H9 (cell line): ENCODE measurements at places on chromosomes 11 and 22. TPM values are rescaled to one million over a fixed set of nuclear protein-coding genes. Genes with fewer than 3 reads are reported as not detected.

The MIOX gene
- total RNA-seq, result 1.4 and 1.5 TPM in 2 replicates

DNA sequence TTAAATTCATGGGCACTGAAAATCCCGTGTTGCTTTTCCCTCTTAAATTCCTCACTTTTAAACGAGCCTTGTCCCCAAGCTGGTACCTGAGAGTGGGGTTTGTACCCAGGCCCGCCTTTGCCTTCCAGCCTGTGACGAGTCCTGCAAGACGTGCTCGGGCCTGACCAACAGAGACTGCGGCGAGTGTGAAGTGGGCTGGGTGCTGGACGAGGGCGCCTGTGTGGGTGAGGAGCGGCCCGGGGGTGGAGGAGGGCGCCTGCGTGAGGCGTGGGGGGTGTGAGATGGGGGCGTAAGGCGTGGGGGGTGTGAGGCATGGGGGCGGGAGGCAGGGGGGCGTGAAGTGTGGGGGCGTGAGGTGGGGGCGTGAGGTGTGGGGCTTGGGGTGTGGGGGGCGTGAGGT lies 4.0 kb downstream of the CRELD2 start:
- DNase-seq, result no peak

DNA sequence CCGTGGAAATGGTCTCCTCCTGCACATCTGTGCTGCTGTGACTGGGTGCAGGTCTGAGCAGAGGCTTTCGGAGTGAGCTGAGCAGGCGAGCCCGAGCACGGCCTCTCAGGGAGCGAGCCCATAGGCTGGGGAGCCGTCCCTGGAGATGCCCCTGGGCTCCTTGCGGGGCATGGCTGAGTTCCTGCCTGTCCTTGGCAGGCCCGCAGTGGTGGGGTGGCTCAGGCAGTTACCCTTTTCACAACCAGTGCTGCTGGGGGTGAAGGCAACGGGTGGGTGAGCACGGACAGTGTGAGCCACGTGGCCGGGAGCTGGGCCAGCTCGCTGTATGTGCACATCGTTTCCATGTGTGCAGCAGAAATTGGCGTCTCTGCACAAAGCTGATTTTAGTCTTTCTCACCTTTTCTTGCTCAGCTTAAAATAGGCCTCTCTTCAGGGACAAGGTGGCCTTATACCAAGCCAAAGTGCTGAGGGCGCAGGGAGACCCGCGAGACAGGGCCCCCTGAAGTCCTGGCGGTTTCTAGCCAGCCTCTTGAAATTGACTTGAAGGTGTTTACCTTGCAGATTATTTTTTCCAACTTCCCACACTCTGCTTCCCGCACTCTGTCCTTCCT lies at the start of gene TP53AIP1:
TSS of gene TP53AIP1 (minus strand) at position 55 of the 611 bp plus-strand sequence. CDS start 5,053 bp downstream, outside the sequence.
- no peak for DNase-seq

- DNase-seq, result peak; percentile 76
These were observed 6.0 kb downstream of the APOL1 start for GRCh38 chr22:36258701-36259614.

DNA sequence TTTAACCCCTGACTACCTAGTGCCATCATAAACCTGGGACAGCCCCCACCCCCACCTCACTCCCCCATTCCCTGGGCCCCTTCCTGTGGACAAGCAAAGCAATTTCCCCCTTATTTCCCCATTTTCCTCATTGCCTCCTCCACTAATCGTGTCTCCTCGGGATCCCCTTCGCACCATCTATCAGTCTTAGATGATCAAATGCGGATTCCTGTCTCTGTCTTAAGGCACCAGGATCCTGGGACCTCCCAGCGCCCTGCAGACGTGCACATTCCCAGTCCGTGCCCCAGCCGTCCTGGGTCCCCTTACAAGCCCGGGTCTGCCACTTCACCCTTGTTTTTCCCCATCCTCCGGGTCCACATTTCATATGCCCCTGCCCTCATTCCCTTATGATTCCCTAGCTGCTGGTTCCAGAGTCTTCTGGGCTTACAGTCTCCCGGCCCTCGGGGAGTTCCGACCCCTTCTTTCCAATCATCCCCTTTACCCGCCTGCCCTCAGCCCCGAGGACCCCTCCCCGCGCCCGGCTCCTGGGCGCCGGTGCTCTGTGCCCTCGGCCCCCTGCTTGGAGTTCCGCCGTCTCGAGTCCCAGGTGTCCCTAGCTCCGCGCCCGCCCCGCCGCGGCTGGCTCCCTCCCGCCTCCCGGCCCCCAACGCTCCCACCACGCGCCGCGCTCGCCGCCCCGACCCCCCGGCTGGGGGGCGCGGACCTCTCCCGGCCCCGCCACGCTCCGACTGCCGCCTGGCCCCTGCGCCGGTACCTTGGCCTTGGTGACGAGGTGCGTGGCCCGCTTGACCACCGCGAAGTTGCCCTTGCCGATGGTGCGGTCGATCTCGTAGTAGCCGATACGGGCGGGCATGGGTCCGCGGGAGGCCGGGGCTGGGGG lies 599 bp downstream of the SIK3 start:
- peak; percentile 49 for DNase-seq

- DNase-seq, result no peak
These were observed 467.9 kb upstream of the B3GAT1 start for GRCh38 chr11:134879931-134880330.
